Naive thymus-derived CD4-positive, alpha-beta T cell (primary cell): ENCODE measurements at places on chromosomes 12 and 14. TPM values are rescaled to one million over a fixed set of nuclear protein-coding genes. Genes with fewer than 3 reads are reported as not detected.
A peak's percentile ranks its signal among the peaks of the same experiment; 100 is the strongest.

- no peaks in the 10 kb centered on the region for H3K27me3 ChIP-seq
- no peak for DNase-seq
- H3K4me1 ChIP-seq = peaks cover 2% of the 10 kb centered on the region
- peak overlapping the region; percentile 51 for H3K4me3 ChIP-seq
Measured at GRCh38 chr14:21997300-21997699, 323.7 kb upstream of the OR4E1 start.

DNA sequence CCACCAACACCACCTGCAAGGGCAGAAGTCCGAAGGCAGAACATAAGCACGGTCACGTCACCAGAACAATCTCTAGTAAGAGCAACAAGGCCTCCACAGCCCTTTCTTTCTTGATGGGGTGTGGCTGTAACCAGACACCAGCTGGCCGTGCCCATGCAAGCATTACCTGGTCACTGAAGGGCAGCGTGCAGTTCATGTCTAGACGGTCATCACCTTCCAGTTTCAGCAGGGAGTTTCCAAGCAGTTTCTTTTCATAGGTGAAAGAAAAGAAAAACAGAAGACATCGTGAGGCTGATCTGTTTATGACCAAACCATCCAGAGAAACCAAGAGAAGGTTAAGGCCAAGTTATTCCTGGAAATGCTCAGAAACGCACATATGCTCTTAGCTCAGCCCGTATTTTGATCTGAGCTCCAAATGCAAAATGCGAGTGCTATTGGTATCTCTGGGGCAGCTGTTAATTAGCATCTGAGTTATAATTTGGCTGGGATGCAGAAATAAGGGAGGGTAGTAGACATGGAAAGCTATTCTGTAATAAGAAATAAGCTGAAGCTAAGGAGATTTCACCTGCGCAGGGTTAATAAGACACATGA lies 42.5 kb downstream of the PRKAB1 start:
- H3K36me3 ChIP-seq = no peaks in the 10 kb centered on the region
- no peak for DNase-seq
- H3K4me3 ChIP-seq = no peak overlapping the region
- no peak overlapping the region for H3K27ac ChIP-seq
- no peaks in the 10 kb centered on the region for H3K4me1 ChIP-seq

DNA sequence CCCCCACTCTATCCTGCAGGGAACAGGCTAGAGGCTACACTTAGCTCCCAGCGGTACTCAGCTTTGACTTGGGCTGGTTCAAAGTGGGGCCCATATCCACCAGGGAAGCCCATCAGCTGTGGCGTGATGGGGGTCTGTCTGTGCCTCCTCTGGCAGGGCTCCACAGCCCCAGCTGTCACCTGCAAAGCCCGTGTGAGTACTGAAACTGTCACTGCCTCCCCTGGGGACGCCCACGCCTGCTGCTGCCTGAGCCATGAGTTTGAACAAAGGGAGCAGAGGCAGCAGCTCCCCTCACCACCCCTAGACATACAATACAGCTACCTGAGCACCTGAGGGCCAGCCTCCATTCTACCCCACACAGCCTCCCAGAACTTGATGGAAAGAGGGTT lies 5.0 kb downstream of the REM2 start:
- peak overlapping the region; percentile 75 for H3K27ac ChIP-seq
- peaks cover 21% of the 10 kb centered on the region for H3K4me1 ChIP-seq
- peak; percentile 40 for DNase-seq
- no peaks in the 10 kb centered on the region for H3K36me3 ChIP-seq
- H3K27me3 ChIP-seq = no peaks in the 10 kb centered on the region

GRCh38 chr14:101276309-101277091 lies 284.8 kb upstream of the DIO3 start:
- no peak overlapping the region for H3K27ac ChIP-seq
- no peaks in the 10 kb centered on the region for H3K36me3 ChIP-seq
- H3K4me1 ChIP-seq = no peaks in the 10 kb centered on the region
- no peak overlapping the region for H3K4me3 ChIP-seq
- H3K27me3 ChIP-seq = no peaks in the 10 kb centered on the region

OR6C1 gene
- not detected for total RNA-seq

SOCS4 gene
- total RNA-seq = 21.2 TPM
